Central memory CD8-positive, alpha-beta T cell (primary cell): ENCODE measurements at places on chromosomes 6 and 20.

GRCh38 chr6:136994782-136995181 lies 50.0 kb downstream of the IL20RA start:
- no peak for DNase-seq
- H3K4me3 ChIP-seq: no peak overlapping the region
- no peaks in the 10 kb centered on the region for H3K4me1 ChIP-seq

GRCh38 chr20:6185268-6185667 lies 62.4 kb upstream of the FERMT1 start:
- H3K4me3 ChIP-seq: no peak overlapping the region
- H3K27me3 ChIP-seq: peaks cover 62% of the 10 kb centered on the region
- no peaks in the 10 kb centered on the region for H3K36me3 ChIP-seq
- no peak for DNase-seq
- no peaks in the 10 kb centered on the region for H3K4me1 ChIP-seq
- no peak overlapping the region for H3K27ac ChIP-seq

GRCh38 chr6:37827603-37828265 lies 8.2 kb downstream of the ZFAND3 start:
- H3K27me3 ChIP-seq: no peaks in the 10 kb centered on the region
- peaks cover under 1% of the 10 kb centered on the region for H3K36me3 ChIP-seq
- H3K4me3 ChIP-seq: no peak overlapping the region
- H3K27ac ChIP-seq: no peak overlapping the region
- peaks cover 77% of the 10 kb centered on the region for H3K4me1 ChIP-seq

DNA sequence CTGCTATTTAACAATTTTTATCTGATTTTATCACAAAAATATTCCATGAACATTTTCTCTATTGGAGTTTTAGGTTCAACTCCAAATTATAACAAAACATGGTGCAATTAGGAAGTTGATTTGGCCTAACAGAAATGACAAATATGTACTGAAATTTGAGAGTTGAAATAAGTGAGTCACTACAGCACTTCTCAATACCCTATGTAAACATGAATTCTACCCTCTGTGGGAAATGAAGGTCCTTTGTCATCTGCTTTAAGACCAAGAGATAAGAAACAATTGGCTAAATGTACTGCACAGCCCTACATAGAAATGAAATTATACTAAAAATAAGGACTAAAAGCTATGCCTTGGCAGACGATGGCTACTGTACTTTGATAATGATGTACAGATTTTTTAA lies 86.2 kb upstream of the BEND6 start:
- no peak overlapping the region for H3K4me3 ChIP-seq
- DNase-seq: no peak
- peaks cover 4% of the 10 kb centered on the region for H3K27me3 ChIP-seq
- no peak overlapping the region for H3K27ac ChIP-seq
- H3K36me3 ChIP-seq: peaks cover 1% of the 10 kb centered on the region

DNA sequence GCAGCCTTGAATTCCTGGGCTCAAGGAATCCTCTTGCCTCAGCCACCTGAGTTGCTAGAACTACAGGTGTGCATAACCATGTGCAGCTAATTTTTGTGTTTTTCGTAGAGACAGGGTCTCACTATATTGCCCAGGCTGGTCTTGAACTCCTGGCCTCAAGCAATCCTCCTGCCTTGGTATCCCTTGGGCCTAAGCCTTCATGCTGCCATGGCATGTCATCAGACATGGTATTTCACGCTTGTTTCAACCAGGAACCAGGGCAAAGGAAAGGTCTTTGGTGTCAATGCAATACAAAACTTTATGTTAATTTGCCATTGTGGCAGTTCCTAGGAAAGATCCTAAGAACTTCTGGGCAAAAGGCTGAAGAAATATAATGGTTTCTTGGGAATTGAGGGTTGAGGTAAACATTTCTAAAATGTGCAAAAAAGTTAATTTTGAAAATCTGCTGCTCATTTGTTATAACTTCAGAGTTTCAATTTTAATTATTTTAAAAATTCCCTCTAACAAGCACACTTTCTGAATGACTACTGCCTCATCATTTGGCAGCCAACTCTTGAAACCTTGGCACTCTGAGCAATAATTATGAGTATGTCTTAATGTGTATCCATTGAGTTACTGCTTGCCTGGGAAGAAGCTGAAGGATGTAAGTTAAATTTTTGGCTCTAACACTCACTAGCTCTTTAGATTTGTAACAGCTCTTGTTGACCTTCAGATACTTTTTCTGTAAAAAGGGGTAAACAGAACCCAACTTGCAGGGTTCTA lies 154.1 kb downstream of the GJA10 start:
- H3K4me3 ChIP-seq: no peak overlapping the region
- no peaks in the 10 kb centered on the region for H3K27me3 ChIP-seq
- no peaks in the 10 kb centered on the region for H3K36me3 ChIP-seq
- H3K27ac ChIP-seq: no peak overlapping the region
- peaks cover 6% of the 10 kb centered on the region for H3K4me1 ChIP-seq

DNA sequence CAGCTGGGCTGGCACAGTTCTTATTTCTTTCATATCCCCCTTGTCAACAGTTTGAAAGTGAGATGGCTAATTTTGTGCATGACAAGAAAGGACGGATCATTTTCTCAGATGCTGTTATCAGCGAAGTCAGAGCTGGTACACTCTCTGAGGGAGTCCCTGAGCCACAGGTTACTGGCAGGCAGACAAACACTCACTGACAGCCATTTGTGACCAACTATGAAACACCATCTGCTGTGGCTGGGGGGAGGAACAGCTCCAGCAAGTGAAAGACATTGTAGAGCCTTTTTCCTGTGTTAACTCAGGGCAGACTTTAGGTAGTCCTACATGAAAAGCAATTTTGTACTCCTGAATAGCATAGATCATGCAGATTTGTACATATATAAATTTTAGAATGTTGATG lies 22.2 kb downstream of the OLIG3 start:
- no peaks in the 10 kb centered on the region for H3K36me3 ChIP-seq
- H3K4me1 ChIP-seq: no peaks in the 10 kb centered on the region
- H3K27ac ChIP-seq: no peak overlapping the region
- H3K4me3 ChIP-seq: no peak overlapping the region

GRCh38 chr20:63210011-63210605 lies 5.8 kb downstream of the YTHDF1 start:
- peaks cover 49% of the 10 kb centered on the region for H3K36me3 ChIP-seq
- no peak overlapping the region for H3K4me3 ChIP-seq
- no peak overlapping the region for H3K27ac ChIP-seq

DNA sequence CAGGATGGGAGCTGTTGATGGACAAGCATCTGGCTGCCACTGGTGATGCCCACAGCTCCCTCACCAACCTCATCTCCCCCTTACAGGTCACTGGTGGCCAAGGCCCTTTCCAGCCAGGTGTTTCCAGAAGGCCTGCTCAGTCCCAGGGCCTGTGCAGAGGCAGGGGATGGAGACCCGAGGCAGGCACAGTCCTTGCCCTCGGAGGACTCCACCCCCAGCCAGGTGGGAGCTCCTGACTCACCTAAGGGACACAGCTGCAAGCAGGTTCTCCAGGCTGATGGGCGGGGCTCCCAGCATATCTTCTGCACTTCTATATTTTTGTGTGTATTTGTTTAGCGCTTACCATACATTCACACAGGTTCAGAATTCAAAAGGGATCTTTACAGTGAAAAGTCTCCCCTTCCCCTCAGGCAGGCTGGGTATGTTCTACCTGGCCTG lies 17.4 kb downstream of the PRPH2 start:
- H3K27ac ChIP-seq: no peak overlapping the region
- no peak for DNase-seq
- H3K4me1 ChIP-seq: no peaks in the 10 kb centered on the region
- peaks cover 2% of the 10 kb centered on the region for H3K36me3 ChIP-seq
- no peak overlapping the region for H3K4me3 ChIP-seq

DNA sequence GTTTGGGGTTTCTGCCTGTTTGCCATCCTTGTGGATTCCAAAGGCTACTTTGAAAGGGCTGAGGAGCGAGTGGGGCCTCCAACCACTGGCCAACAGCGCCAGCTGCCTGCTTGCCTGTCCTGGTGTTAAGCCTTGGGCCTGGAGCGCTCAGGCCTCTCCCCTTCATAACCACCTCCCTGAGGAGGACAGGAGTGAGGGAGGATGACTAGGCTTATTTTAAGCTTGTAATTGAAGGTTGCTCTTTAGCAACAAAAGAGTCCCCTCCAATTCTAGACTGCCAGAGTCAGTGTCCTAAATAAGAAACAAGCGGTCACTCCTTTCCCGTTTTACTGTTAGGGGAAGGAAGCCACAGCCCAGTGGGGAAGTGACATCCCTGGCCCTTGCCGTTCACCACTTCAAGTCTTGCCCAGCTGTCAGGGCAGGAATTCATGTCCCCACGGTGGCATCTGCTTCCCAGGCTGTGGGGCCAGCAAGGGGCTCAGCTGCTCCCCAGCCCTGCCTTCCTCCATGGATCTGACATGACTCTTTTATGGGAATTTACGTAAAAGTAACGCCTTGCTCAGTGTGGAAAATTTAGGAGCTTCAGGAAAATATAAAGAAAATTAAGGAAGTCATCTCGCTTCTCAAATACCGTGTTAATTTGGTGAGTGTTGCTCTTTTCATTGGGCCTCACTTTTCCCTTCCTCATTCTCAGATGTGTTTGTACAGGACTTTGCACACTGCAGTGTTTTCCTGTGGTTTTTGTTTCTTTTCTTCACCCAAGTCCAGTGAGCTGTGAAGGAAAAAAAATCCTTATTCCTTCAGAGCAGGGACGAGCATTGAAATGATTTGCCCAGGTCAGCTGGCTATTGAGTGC lies 57.8 kb downstream of the SSR1 start:
- no peak overlapping the region for H3K27ac ChIP-seq
- peaks cover 4% of the 10 kb centered on the region for H3K36me3 ChIP-seq
- peaks cover 21% of the 10 kb centered on the region for H3K27me3 ChIP-seq
- peaks cover 5% of the 10 kb centered on the region for H3K4me1 ChIP-seq
- DNase-seq: no peak

DNA sequence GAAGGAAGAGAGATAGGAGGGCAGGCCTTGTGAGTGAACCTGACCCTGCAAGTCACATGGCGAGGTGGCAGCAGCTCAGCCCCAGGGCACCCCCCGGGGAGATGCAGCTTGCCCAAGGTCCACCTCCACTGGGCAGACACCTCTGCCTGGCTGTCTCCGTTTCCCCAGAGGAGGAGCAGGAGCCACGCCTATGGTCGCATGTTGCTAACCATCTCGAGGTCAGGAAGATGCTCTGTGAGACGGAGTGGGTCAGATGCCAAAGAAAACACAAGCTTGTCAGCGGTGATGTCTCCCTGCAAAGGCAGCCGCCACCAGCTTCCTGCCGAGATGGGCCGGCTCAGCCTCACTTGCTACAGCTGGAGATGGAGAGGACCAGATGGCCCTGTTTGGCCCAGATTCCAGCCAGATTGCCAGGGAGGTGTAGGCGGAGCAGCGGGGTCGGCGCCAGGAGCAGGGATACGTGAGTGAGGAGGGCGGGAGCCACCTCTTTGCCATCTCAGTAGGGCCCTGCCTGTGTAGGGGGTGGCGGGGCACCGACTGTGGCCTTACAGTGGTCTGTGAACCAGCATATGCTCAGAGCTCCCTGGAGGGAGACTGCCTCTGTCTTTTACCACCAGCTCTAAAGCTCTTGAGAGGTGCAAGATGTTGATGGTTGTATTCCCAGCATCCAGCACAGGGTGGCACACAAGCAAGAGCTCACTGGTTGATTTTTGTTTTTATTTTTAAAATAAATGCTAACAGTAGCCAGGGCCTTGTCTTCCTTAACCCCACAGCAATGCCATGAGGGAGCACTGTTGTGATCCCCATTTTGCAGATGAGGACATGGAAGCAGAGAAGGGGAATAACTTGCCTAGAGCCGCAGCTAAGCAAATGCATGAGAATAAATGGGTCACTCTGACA lies 42.9 kb upstream of the FAM83D start:
- DNase-seq: no peak
- H3K36me3 ChIP-seq: peaks cover 17% of the 10 kb centered on the region
- peak overlapping the region; percentile 94 for H3K27ac ChIP-seq
- H3K4me1 ChIP-seq: peaks cover 74% of the 10 kb centered on the region
- peak overlapping the region; percentile 61 for H3K4me3 ChIP-seq

DNA sequence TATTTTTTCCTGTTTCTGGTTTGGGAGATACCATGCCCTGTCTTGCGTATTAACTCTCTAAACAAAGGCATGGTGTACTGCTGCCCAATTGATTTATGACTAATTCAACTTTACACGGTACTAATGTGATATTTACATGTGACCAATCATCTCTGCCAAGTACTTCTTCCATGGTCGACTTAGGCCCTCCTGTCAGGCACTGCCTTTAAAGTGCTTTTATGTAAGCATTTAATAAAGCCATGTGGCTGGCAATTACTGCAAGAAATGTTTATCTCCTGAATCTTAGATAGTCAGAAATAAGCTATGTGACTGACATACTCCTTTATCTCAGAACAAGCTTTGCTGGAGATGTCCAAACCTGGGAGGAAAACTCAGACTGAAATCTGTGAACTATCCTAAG lies 323.4 kb downstream of the BTBD3 start:
- no peak overlapping the region for H3K4me3 ChIP-seq
- no peak overlapping the region for H3K27ac ChIP-seq
- H3K4me1 ChIP-seq: no peaks in the 10 kb centered on the region
- H3K27me3 ChIP-seq: no peaks in the 10 kb centered on the region
- DNase-seq: no peak

GRCh38 chr6:43744491-43744890 lies 25.5 kb upstream of the VEGFA start:
- no peak for DNase-seq
- peaks cover 2% of the 10 kb centered on the region for H3K36me3 ChIP-seq
- H3K4me1 ChIP-seq: no peaks in the 10 kb centered on the region
- H3K27ac ChIP-seq: peak overlapping the region; percentile 25
- H3K27me3 ChIP-seq: peaks cover 23% of the 10 kb centered on the region
- H3K4me3 ChIP-seq: no peak overlapping the region

DNA sequence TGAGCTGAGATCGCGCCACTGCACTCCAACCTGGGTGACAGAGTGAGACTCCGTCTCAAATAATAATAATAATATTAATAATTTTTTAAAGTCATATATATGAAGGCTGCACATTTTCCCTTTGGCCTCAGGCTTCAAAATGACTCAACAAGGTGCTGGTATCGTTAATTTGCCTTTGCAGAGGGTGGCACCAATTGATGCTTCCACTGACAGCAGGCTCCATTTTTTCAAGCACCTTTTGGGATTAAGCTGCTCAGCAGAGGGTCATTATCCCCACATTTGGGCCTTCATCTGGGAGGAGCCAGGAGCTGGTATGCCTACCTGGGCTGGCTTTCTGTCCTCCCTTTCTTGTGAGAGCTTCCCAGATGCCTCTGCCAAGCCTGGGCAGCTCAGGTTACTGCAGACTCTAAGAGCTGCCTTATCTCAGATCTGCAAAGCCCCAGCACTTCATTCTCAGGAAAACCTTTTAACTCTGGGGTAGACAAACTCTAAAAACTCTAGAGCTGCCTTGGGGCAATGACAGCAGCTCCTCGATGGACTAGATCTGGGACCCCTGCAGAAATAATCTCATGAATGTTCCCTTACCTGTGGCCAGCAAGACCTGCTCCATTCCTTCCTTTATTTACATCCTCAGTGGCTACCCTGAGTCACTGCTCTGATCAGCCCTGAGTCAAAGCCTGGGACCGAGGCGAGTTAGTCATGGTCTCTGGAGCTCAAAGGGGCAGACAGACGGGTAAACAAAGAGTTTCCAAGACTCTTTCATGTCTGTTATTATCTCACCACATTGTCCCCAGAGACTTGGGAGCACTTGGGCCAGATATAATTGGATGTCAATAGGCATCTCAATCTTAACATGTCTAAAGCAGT lies 80.0 kb upstream of the EYA2 start:
- no peak for DNase-seq
- no peak overlapping the region for H3K4me3 ChIP-seq
- H3K27ac ChIP-seq: no peak overlapping the region
- H3K4me1 ChIP-seq: no peaks in the 10 kb centered on the region
- peaks cover 79% of the 10 kb centered on the region for H3K27me3 ChIP-seq

- no peak overlapping the region for H3K4me3 ChIP-seq
- no peak overlapping the region for H3K27ac ChIP-seq
- DNase-seq: no peak
These were observed 48.0 kb downstream of the RARS2 start for GRCh38 chr6:87541744-87542143.
